T-helper 2 cell treated with Interferon-gamma antibody and Interleukin-4, amounts not matched to agents 5 μg/mL and 100 μg/mL, for 36 hours (primary cell): ENCODE measurements at places on chromosomes 3 and 15.

DNA sequence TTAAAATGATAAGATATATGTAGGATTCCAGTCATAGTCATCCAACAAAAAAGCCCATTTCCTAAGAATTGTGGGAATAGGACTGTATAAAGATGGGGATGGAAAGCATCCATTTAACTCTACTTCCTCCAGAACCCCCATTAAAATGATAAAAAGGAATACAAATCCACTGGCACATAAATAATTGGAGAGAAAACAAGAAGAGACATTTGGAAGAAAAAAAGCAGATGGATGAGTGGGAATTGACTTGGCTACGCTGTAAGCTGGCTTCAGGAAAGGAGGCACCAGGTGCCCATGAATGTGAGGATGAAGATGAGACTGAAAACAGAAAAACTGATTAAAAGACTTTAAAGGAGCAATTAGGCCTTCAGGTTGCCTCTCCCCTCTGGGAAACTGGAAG, 91.8 kb downstream of the ST8SIA2 start:
- no peak for DNase-seq

- DNase-seq = no peak
Measured at GRCh38 chr15:94701281-94701985, 470.1 kb downstream of the MCTP2 start.

DNA sequence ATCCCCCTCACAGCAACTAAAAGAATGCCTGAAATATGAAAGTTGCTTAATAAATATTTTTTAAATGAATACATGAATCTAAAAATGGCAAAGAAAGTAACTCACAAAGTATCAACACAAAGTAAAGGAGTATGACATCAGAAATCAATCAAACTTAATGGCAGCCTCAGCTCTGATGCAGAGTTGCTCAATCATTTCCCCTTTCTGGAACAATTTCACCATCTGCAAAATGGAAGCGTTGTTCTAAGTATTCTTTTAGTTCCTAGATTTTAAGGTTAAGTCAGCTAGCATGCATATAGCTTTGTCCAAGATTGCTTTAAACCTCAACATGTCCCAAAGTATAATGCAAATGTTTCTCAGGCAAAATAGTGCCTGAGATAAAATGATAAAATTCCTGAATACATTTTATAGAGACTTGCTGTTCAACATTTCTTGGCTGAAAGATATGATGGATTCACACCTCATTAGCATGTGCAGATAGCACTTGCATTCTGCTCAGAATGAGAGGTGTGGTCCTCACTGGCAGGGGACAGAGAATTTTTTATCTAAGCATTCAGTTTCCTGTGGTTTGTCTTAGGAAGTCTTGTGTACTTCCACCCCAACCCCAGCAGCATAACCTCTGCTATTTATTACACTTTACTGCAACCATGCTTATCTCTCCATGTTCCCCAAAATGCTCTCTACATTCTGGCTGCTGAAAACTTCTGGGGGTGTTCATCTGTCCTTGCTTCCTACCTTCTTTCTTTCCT, 429.3 kb downstream of the GRM7 start:
- no peak for DNase-seq

GRCh38 chr3:25911525-25912295, 121.8 kb downstream of the OXSM start:
- no peak for DNase-seq

DNA sequence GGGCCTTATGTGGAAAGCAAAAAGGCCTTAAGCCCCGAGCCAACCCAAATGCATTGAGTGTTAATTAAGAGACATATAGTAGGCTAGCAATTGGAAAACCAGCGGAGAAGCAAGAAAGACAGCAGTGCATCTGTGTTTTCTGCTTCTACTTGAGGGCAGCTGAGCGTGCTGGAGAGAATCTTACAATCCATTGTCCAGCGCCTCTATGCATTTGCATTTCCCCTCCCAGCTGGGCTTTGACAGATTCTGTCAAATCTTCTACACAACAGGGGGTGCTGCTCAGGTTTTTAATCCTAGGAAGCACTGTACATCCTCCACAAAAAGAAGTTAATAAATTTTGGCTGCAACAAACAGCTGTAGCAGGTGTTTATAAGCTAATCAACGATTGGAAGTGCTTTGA, 23.9 kb downstream of the SSR3 start:
- DNase-seq = no peak

- DNase-seq = no peak
Measured at GRCh38 chr15:32152574-32152973, 122.3 kb downstream of the CHRNA7 start.
